Stimulated activated naive CD8-positive, alpha-beta T cell treated with anti-CD3 and anti-CD28 coated beads, Interleukin-15, amount 100 ng/mL, for 72 hours (primary cell): ENCODE measurements at places on chromosomes 11 and 22.
A peak's percentile ranks its signal among the peaks of the same experiment; 100 is the strongest.

DNA sequence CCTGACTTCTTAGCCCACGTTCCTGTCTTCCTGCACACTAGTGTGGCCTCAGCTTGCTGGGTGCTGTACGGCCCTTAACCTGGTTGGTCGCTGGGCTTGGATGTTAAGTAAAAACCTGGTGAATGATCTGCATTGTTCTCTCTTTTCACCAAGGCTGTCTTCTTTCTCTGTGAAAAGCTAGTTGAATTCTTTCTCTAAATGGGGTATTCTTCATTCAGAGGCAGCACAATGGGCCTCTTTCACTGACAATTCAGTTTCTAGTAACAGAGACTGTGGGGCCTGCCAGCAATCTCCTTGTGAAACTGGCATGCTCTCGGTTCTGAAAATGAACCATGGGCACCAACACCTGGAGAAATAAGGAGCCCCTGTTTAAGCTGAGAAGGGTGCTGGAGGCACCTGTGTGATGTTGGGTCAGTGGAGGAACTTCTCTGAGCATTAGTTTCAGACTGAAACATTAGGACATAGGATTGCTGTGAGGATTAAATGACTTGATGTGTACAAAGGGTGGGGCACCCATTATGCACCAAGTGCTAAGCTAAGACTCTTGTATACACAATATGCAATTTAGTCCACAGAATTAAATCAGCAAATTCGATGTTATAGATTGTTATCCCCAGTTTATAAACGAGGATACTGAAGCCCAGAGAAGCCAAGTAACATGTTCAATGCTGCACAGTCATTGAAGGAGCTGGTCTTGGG, 33.1 kb upstream of the ELF5 start:
- no peak for DNase-seq

DNA sequence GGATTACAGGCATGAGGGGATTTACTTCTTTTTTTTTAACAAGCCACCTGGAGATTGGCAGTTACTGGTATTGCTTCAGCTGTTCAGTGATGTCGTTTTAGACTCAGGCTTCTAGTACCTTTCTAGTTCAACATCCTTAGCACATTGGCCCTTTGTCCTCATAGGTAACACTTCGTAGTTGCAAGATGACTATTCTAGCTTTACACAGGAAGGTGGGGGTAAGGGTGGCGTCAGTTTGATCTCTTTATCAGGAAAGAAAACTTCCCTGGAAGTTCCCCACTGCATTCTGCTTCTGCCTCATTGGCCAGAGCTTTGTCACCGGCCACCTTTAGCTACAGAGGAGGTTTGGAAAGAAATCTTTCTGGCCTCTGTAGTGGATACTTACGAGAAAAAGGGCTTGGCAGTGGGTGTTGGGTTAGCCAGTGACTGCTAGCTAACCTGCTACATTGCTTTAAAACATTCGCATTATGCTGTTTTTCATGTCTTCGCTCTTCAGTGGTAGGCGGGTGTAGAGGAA, 40.7 kb downstream of the SFI1 start:
- peak; percentile 54 for DNase-seq

DNA sequence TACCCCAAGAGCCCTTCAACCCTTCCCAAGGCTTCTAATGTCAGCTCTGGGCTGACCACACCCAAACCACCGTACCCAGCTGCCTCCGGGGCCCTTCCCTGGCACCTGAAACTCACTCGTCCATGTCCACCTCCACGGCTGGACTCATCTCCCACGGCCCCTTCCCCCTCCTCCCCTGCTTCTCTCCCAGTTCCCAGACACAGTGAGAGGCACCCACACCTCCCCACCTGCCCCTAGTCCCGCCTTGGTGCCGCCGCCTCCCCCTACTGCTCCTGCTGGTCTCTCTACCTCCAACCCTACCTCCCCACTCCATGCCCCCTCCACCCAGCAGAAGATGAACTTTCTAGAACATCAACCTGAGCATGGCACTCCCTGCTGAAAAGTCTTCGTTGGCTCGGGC, 39.5 kb downstream of the ELFN2 start:
- no peak for DNase-seq

GRCh38 chr11:110286298-110287040, 9.9 kb downstream of the RDX start:
- no peak for DNase-seq

- no peak for DNase-seq
Observed at GRCh38 chr22:46011627-46012181, 34.7 kb upstream of the WNT7B start.

DNA sequence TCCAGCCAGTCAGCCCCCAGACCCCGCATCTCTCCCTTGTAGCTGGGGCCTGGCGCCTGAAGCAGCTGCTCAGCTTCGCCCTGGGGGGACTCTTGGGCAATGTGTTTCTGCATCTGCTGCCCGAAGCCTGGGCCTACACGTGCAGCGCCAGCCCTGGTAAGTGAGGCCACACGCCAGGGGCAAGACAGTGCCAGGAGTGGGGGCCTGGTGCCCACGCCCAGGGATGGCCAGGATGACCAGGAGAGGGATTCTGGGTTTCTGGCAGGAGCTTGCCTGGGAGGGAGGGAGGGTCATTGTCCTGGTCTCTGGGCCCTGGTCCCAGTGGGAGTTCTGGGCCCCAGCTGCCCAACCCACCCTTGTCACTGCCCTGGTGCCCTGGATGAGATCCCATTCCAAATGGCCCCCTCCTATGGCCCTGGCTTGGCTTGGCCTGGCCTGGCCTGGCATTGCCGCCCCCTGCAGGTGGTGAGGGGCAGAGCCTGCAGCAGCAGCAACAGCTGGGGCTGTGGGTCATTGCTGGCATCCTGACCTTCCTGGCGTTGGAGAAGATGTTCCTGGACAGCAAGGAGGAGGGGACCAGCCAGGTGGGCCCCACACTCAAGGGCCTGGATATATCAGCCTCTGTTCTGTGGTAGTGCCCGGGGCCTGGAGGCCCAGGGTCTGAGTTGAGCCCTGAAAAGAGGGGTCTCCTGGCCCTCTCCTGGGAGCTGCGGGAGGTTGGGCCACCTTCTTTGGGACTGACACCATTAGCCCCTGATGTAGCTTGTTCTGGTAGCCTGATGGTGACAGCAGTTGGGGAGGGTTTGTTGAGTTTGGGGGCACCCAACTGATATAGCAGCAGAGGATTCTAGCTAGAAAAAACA, 3.7 kb downstream of the SLC39A13 start:
- peak; percentile 60 for DNase-seq

- peak; percentile 86 for DNase-seq
Observed at GRCh38 chr11:122746050-122746478, 90.5 kb downstream of the UBASH3B start.

- no peak for DNase-seq
Observed at GRCh38 chr22:47162865-47163264, 400.4 kb downstream of the TBC1D22A start.

- DNase-seq, result no peak
Observed at GRCh38 chr11:111456859-111457730, 55.1 kb downstream of the BTG4 start.

GRCh38 chr11:8070417-8071115, 10.4 kb upstream of the TUB start:
- no peak for DNase-seq
